ENCODE measurements at places on chromosomes 2 and 18.
A peak's percentile ranks its signal among the peaks of the same experiment; 100 is the strongest.

GRCh38 chr2:237391140-237391539 lies 22.8 kb downstream of the COL6A3 start:
- DNase-seq = no peak

DNA sequence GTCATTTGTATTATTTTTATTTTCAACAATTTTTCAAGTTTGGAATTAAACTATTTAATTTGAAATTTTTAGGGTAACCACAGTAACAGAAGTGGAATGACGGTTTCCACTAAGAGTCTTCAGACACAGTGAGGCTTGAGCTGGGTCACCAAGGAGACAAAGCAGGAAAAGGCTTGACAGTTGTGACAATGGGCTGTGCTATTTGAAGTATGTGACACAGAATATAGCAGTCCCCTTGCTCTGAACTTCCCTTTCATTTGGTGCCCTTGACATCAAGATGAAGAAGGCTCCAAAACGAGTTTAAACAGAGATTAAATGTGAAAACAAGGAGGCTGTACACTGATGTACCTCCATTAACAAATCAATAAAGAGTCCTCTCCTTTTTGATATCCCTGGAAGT lies 265.4 kb upstream of the DLGAP1 start:
- DNase-seq = no peak

DNA sequence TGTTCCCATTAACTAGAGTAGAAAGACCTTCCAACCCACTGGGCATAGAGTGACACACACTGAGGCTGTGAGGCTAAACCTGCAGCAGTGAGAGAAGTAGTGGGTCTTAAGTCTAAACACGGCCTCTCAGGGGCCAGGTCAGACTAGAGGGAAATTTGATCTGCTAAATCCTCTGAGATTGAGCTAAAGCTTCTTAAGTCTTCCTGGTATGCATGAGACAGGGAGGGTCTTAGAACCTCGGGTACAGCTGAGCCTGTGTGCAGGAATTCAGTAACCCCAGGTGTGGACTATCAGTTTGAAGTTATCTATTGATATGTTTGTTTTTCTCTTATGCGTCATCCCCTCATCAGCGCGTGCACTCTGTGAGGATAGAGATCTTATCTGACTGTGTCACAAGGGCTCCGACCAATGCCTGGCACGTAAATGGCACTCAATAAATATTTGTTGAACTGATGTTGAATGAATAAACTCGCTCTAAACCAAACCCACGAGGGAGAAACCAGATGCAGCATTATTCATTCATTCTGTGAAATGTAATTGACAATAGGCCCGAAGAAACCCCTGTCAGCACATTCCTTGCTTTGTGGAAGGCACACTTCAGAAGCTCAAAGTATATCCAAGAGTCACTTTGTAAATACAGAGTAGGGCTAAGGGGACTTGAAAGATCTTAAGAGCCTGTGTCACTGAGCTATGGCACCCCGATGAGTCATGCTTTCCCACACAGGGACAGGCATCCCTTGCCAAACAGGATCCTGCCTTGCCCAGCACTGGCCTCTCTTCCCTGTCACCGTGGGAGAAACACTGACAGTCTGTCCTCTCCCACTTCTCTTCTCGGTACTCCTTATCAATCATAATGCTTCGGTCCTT lies 21.7 kb upstream of the RAB10 start:
- peak; percentile 26 for DNase-seq

GRCh38 chr2:105827351-105828096 lies 82.8 kb downstream of the NCK2 start:
- DNase-seq = no peak

GRCh38 chr2:194203898-194204297 lies 1453.1 kb upstream of the SLC39A10 start:
- no peak for DNase-seq

DNA sequence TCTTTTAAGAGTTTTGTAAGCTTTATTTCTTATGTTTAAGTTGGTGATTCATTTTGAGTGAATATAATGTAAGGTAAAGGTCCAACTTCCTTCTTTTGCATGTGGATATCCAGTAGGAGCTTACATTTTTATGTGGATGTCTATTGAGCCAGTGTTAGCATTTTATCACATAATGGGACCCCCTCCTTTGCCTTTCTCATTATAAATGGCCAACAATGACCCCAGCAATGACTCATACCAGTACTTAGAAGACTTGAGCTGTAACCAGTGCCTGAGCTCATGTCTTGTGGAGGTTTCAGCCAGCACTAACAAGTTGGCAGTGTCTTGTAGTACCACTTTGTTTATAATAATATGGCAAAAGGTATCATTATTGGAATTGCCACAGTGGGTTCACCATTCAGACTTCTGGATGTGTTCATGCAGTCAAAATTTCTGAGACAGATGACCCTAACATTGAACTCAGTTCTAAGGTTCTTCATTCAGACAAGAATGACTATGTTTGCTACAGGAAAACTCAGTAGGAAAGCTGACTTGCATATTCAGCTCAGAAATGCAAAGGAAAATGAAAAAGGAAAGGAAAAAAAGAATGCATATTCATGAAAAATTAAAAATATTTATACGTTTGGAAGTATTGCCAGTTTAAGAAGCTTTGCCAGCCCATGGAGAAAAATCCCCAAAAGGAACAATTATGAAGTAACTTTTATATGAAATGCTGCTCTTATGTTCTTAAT lies 41.0 kb downstream of the CDKL4 start:
- no peak for DNase-seq

GRCh38 chr2:19545507-19545906 lies 187.1 kb upstream of the OSR1 start:
- DNase-seq = no peak

DNA sequence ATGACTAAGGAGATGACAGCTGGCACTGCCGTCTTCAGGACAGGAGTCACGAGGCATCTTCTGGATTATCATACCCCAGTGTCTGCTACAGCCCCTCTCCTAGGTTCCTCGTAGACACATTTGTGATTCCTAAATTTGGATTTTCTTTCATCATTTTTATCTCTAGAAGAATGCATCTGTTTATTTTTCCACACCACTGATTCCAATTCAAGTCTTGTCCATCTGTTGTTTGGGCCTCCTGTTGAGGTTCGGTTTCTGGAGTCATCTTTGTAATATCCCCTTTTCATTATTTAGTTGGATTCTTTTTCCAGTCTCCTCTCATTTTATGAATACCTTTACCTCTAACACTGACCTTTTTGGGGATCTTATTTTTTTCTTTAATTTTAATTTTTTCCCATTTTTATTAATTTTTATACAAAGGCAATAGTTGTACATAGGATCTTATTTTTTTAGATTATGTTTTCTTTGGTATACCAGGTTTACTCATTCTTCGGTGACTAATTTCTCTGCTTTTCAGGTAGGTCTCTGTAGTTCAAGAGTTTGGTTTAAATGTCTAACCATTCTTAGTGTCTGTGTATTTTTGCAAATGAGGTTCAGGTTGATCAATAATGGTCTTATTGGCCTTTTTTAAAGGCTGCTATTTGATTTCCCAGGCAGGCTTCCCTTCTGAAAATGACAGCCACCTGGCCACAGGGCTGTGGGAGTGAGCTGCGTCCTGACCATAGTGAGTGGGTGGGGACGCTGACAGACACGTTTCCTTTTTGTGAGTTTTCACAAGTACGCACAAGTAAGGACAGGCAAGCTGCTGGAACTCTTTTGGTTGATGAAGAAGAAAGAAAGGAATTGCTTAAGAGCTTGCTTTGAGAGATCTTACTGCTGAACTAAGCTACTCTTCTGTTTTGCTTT lies 34.5 kb downstream of the FARP2 start:
- no peak for DNase-seq

- DNase-seq = no peak
Measured at GRCh38 chr2:189137519-189137918, 42.0 kb downstream of the COL5A2 start.

DNA sequence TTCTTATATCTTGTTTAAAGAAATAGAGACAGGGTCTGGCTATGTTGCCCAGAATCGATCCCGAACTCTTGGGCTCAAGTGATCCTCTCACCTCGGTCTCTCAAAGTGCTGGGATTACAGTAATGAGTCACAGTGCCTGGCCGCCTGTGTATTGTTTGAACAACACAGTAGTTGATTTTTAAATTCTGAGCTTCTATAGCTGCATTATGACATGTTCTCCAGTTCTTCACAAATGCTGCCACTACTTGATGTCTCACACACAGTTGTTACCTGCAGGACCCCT lies 7.7 kb upstream of the RHOB start:
- DNase-seq = peak; percentile 42

GRCh38 chr18:59478591-59478990 lies 119.5 kb upstream of the LMAN1 start:
- no peak for DNase-seq

GRCh38 chr2:71589763-71590162 lies 136.4 kb downstream of the DYSF start:
- DNase-seq = no peak

DNA sequence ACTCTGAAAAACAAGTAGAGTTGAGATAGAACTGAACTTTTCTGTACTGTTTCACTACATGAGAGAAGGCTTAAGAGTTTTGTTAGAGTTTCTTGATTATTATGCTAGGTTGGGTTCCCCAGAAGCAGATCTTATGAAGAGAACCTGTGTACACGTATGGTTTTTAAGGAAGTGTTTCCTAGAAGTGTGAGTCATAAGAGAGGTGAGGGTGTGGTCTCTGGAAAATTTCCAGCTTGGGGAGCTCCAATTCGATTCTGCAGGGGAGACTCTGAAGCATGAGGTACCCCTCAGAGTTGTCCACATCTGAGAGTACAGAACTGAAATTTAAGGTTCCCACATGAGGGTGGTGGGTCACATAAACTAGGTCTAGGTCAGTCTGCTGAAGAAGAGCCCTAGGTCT lies 83.3 kb upstream of the MAP2 start:
- no peak for DNase-seq

DNA sequence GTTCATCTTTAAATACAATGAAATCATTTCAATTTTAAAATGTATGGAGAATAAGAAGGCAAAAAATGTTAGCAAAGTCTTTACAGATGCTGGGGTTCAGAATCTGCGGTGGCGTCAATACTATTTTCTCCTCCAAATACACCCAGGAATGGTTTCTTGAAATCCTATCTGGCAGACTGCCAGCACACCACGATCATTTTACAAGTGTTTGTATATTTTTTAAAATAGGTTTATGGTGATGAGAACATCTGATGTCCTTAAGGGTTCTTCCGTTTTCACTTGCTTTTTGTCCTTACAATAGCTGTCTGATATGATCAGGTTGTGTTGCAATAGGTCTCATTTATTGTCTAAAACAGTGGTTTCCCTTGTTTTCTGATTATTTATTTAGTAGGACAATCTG lies 89.6 kb downstream of the CMPK2 start:
- DNase-seq = no peak

GRCh38 chr2:27174638-27175037 lies 25.8 kb downstream of the TCF23 start:
- no peak for DNase-seq

DNA sequence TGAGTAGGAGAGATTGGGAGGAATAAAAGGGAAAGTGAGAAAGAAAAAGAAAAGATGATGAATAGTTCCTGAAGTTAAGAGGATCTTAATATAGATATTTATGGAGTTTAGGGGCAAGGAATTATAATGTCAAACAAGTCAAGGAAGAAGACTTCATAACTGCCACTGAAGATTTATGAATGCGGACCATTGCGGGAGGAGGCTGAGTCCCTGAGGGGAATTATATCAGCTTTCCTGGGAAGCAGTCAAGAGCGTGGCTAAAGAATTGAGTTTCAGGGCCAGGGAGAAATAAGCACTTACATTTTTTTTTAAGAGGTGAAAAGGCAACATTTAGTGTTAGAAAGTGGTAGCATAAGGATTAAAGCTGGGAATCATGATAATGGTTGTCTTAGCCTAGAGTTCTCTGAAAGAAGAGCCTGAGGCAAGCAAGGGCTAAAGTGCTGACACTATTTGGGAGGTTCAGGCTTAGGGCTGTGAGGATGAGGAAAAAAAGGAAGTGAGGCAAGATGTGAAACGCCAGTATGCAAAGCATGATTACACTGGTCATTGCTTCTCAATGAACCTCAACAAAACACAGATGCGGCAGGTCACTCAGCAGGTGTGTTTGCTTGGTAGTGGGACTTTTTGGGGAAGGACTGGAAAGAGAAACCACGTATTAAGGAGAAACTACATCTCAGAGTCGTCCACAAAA lies 217.1 kb downstream of the SLC4A3 start:
- no peak for DNase-seq

DNA sequence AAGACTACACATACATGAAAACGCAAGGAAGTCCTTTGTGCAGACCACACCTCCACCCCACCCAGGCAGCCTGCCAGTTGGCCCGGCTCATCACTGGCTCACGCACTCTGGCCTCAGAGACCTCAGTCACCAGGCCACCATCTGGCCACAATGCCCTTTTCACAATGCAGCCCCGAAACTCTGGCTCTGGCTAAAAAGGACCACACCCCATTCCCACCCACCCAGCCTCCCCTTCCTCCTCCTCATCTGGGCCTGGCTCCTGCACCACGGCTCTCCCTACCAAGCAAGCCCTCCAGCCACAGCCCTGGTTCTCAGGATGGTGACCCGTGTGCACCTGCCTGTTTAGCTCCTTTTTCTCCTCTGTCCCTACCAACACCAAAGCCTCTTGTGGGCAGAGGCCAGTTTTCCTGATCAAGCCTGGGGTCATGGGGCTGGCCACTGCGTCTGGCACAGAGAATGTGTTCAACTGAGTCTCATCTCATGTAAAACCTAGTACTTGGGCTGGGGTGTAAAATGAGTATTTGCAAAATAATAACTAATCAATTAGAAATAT lies 7.4 kb downstream of the HDAC4 start:
- DNase-seq = no peak

GRCh38 chr2:88959480-88960204 lies 268.2 kb downstream of the RPIA start:
- no peak for DNase-seq

- no peak for DNase-seq
Measured at GRCh38 chr2:80322311-80322920, 17.9 kb upstream of the LRRTM1 start.

DNA sequence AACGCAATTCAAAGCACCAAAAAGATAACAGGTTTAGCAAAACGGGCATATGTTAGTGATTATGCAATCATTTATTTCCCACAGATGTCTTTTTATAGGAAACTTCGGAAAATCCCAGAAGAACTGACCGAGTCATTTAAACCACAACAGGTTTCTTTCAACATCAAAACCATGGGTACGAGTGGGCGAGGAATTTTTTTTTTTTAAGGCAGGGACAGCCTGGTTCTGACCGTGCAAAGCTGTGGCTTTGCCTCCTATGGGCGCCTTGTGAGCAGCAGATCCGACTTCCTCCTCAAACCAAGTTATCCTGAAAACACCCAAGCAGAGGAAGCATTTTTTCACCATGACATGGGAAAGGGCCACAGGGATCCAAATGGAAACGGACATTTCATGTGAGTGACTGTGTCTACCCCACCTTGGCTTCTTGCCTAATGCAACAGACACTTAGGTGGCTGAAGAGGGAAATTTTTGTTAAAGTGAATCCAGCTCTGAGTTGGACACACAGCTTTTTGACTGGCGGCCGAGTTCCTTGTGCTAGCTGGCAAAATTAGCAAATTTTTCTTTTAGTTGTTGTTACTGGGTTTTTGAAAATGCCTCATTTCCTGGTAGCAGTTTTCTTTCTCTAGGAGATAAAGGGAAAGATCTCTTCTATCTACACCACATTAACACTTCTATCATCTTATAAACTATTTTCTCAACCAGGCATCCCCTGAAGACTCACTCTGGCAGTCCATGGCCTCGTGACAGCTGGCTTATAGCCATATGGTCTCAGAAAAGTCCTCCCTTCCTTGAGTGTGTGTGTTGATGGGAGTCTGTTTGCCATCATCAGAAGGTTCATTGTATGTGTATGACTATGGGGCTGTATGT lies 487.4 kb upstream of the ZEB2 start:
- DNase-seq = peak; percentile 81

- no peak for DNase-seq
Measured at GRCh38 chr18:4412286-4412685, 42.8 kb downstream of the DLGAP1 start.

- no peak for DNase-seq
Measured at GRCh38 chr2:218501665-218502064, 66.5 kb downstream of the USP37 start.

Data from kidney glomerular epithelial cell (primary cell).